SK-N-SH (cell line): ENCODE measurements at places on chromosomes 7 and 10. TPM values are rescaled to one million over a fixed set of nuclear protein-coding genes. Genes with fewer than 3 reads are reported as not detected.

Gene ASZ1
- not detected in 2 replicates for polyA plus RNA-seq

Gene WNT8B
- 0.18 and 0.28 TPM in 2 replicates for polyA plus RNA-seq

Gene SH2D4B
- not detected in 2 replicates for polyA plus RNA-seq

Gene FAM180A
- 0.08 and 0.10 TPM in 2 replicates for polyA plus RNA-seq

- no peak for DNase-seq
- H3K4me3 ChIP-seq = no peak overlapping the region
- H3K36me3 ChIP-seq = no peaks in the 10 kb centered on the region
- H3K27me3 ChIP-seq = no peaks in the 10 kb centered on the region
Observed at GRCh38 chr7:132489776-132490237, 86.5 kb downstream of the PLXNA4 start.

DNA sequence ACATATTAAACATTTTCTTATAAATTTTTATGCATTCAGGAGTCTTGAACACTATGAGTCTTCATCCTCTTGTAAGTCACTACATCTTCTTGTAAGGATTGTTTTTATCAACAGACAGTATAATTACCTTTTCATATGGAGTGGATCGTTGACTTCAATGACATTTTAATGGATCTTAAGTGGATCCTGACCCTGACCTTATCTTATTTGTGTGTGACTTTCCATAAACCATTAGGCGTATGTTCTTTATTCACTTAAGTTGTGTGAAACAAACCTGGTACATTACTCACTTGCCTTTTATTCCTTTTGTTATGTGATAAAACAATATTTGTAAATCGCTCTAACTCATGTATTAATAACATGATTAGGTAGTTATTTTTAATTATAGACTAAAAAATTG, 18.5 kb upstream of the SEMA3C start:
- no peaks in the 10 kb centered on the region for H3K27me3 ChIP-seq
- peak; percentile 37 for DNase-seq
- no peak overlapping the region for H3K27ac ChIP-seq
- H3K4me1 ChIP-seq = peaks cover 15% of the 10 kb centered on the region; the same call in 1 of the 2 replicates
- no peaks in the 10 kb centered on the region for H3K36me3 ChIP-seq

- H3K27ac ChIP-seq = no peak overlapping the region
- H3K4me1 ChIP-seq = no peaks in the 10 kb centered on the region
- no peak overlapping the region for H3K4me3 ChIP-seq
- no peak for DNase-seq
- peaks cover 6% of the 10 kb centered on the region for H3K36me3 ChIP-seq
- H3K27me3 ChIP-seq = no peaks in the 10 kb centered on the region
Observed at GRCh38 chr7:137601642-137602041, 245.1 kb downstream of the DGKI start.

- no peak for DNase-seq
- no peaks in the 10 kb centered on the region for H3K27me3 ChIP-seq
- no peaks in the 10 kb centered on the region for H3K36me3 ChIP-seq
- H3K27ac ChIP-seq = no peak overlapping the region
Observed at GRCh38 chr7:47932016-47932415, 16.2 kb downstream of the PKD1L1 start.

DNA sequence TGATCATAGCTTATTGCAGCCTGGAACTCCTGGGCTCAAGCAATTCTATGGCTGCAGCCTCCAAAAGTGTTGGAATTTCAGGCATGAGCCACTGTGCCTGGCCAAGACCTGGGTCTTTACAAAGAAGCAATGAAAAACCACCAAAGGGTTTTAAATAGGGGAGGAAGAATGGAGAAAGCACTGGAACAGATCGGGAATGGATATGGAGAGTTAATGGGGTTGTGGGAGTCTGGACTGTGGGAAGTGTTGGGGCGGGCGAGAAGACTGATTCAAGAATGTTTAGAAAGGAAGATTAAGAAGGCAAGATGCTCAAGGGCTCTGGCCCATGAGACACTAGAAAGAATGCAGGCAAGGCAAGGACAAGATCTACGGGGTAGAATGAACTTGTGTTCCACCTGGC, 98.5 kb downstream of the CARD11 start:
- H3K27ac ChIP-seq = no peak overlapping the region
- H3K36me3 ChIP-seq = no peaks in the 10 kb centered on the region
- H3K27me3 ChIP-seq = peaks cover 6% of the 10 kb centered on the region; the same call in 1 of the 2 replicates
- no peaks in the 10 kb centered on the region for H3K4me1 ChIP-seq
